ENCODE measurements at places on chromosomes 7 and 10.

- DNase-seq = no peak
Measured at GRCh38 chr7:69189406-69189805, 408.9 kb upstream of the AUTS2 start.

DNA sequence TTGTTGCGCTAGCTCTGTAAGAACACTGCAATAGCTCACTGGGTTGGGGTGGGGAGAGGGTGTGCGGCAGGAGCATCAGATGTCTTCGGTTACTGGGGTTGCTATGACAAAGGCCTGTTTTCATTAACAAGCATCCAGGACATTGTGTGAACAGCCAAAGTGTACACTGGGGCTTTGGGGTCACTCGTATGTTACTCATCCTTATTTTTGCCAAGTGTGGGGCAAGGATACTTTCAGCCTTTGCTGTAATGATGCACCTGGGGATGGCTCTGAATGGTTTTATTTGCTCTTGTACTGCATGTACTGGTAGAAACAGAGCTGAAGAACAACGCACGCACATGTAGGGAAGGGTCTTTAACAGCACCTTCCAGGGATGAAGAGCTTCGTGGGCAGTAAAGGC, 73.0 kb upstream of the AFAP1L2 start:
- DNase-seq = no peak

GRCh38 chr7:91242097-91242844, 22.0 kb upstream of the FZD1 start:
- no peak for DNase-seq

- peak; percentile 46 for DNase-seq
Measured at GRCh38 chr10:45464958-45465567, 91.0 kb downstream of the ALOX5 start.

GRCh38 chr7:36448781-36449379, 59.2 kb downstream of the ANLN start:
- no peak for DNase-seq
